ENCODE measurements at places on chromosomes 13 and 19. TPM values are rescaled to one million over a fixed set of nuclear protein-coding genes. Genes with fewer than 3 reads are reported as not detected.

Gene KASH5
- not detected for total RNA-seq

Gene ZNF433
- total RNA-seq = 2.6 TPM

Gene IGFLR1
- total RNA-seq = 5.1 TPM

Gene ZNF20
- total RNA-seq = 1.1 TPM

Gene PIP5K1C
- 34.7 TPM for total RNA-seq

Gene UNC13A
- total RNA-seq = 0.03 TPM

Gene CLEC4M
- total RNA-seq = not detected

Gene ZNF443
- total RNA-seq = 1.9 TPM

Gene ZNF565
- total RNA-seq = 4.6 TPM

Gene LILRA1
- 0.92 TPM for total RNA-seq

Gene UBXN6
- total RNA-seq = 119 TPM

Gene SUGP2
- total RNA-seq = 68.5 TPM

Gene SIGLEC12
- total RNA-seq = 0.19 TPM

Gene USP12
- total RNA-seq = 20.1 TPM

Gene PLIN5
- total RNA-seq = 50.4 TPM

Gene MAMSTR
- 4.2 TPM for total RNA-seq

All from Right ventricle myocardium inferior (tissue), 1 donor.